ENCODE measurements at places on chromosomes 12 and 14.

GRCh38 chr14:55347040-55347439 lies 64.6 kb downstream of the ATG14 start:
- no peak for DNase-seq

- DNase-seq: no peak
Measured at GRCh38 chr12:108093209-108093608, 35.9 kb upstream of the WSCD2 start.

DNA sequence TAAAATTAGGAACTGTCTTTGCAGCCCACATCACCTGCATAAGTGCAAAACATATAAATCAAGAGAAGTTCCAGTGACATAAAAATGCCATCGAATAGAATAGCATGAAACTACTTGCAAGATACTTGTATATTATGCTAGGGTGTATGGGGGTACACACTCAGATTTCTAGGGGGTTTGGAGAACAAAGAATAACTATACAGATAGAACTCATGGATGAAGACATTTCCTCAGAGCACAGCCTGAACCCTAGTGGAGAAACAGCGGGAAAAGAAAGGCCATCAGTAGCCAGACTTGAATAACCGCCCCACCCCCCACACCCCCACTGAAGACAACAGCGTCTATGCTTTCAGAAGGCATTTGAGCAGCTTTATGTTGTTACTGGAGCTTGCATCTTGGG lies 425.8 kb downstream of the NPAS3 start:
- no peak for DNase-seq

DNA sequence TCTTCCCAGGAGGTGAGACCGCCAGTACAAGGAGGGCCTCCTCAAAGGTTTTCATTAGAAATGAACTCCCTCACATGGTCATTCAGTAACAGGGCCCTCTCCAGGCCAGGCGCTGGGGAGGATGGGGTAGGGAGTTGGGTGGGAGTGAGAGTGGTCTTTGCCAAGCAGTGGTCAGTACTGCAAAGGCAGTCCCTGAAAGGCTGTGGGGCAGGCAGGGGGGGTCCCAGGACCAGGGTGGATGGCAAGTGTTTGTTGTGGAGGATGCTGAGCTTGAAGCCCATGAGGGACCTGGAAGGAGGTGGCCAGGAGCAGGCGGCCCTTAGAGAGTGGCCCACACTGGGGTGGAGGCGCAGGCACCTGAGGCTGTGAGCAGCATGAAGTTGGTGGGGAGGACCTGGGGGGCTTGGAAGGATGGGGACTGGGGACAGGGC lies 26.1 kb downstream of the CEP170B start:
- no peak for DNase-seq

DNA sequence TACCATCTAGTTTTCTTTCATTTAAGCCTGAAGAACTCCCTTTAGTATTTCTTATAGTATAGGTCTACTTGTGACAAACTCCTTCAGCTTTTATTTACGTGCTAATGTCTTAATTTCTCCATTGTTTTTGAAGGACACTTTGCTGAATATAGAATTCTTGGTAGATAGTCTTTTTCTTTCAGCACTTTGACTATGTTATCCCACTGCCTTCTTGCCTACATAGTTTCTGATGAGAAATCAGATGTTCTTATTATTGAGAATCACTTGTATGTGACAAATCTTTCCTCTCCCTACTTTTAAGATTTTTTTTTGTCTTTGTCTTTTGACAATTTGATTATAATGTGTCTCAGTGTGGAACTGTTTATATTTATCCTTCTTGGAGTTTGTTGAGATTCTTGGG lies 5.1 kb upstream of the MIS18BP1 start:
- DNase-seq: no peak

- no peak for DNase-seq
Measured at GRCh38 chr14:77268989-77269600, 1.9 kb downstream of the NGB start.

GRCh38 chr12:15827136-15827535 lies 37.9 kb upstream of the EPS8 start:
- DNase-seq: no peak

GRCh38 chr14:102280376-102280962 lies 24.5 kb downstream of the MOK start:
- no peak for DNase-seq

DNA sequence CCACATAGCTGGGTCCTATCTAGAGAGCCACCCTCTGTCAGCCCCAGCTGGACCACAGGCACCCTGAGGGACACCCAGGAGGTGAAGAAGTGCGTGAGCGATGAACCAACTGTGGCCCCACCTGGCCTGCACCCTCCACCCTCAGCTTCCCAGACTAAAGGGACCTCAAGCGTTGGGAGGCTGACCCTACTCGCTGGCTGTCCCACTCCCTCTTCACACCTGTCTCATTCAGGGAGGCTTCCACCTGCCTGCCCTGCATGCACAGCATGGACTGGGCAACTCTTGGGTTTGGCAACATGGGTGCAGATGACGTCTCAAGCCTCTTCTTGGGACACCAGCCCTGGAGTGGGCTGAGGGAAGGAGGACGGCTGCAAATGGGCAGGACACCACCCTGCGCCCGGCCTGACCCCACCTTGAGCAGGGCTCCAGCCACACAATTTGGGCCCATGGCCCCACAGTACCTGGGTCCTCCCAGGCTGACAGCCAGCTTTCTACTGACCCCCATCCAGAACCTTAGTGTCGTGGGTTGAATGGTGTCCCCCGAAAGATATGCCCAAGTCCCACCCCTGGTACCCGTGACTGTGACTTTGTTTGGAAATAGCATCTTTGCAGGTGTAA lies 2.1 kb downstream of the TMEM179 start:
- DNase-seq: no peak

GRCh38 chr12:89514751-89515150 lies 9.8 kb downstream of the GALNT4 start:
- DNase-seq: no peak

DNA sequence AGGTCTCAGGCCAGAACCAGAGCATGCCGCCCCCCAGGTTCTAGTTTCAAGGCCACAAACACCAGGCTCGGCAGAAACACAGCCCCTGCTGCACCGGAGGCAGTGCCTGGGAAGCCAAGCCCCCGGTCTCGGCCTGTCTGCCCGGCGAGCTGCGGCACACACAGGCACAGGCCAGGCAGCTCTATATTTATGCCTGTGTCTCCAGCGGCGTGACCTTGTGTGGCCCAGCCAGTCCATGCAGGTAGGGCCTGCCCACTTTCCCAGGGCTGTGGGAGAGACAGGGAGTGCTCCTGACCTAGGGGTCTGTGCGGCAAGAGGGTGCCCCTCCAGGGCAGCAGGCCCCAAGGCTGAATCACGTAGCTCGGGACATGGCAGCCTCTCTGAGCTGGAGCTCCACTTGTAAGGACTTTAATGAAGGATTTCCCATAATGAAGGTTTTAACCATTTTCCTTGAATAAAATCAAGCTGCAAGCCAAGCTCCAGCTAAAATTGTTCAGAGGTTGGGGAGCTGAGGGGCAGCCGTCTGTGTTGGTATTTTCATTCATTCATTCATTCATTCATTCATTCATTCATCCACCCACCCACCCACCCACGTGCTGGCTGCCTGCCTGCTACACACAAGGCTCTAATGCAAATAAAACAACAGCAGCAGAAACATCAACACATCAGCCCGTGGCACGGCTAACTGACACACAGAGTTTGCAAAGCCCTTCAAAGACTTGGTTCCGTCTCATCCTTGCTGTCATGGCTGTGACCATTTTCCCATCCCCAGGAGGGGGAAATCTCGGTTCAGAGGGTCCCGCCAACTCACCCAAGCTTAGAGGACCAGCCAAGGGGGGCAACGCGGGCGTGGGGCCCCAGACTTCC lies 92.0 kb downstream of the RFLNA start:
- no peak for DNase-seq

DNA sequence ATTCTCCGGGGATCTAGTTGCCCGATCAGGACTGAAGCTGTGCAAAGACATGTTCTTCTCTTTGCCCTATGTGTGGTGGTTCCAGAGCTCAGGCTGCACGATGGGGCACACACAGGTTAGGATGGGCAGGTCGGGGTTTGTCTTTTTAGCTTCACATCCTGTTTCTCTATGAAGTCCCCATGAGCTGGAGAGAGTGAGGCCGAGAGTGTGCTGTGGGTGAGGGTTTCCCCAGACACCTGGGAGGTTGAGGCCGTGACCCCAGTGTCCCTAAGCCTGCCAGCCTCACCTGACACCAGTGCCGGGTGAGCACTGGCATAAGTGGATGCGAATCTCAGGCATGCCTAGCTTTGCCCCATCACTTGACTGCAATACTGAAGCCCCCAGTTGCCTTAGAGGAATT lies 32.9 kb upstream of the IGF1 start:
- DNase-seq: no peak

- no peak for DNase-seq
Measured at GRCh38 chr14:101481557-101481956, 79.7 kb upstream of the DIO3 start.

GRCh38 chr12:10121278-10121677 lies 8.7 kb downstream of the CLEC7A start:
- no peak for DNase-seq

GRCh38 chr12:14564336-14564959 lies 3.2 kb downstream of the PLBD1 start:
- no peak for DNase-seq

GRCh38 chr14:20376071-20376588 lies 32.7 kb downstream of the PARP2 start:
- DNase-seq: no peak

- no peak for DNase-seq
Measured at GRCh38 chr12:118480235-118480634, 103.9 kb downstream of the SUDS3 start.

GRCh38 chr14:22767323-22767589 lies 768 bp downstream of the OXA1L start:
- no peak for DNase-seq

DNA sequence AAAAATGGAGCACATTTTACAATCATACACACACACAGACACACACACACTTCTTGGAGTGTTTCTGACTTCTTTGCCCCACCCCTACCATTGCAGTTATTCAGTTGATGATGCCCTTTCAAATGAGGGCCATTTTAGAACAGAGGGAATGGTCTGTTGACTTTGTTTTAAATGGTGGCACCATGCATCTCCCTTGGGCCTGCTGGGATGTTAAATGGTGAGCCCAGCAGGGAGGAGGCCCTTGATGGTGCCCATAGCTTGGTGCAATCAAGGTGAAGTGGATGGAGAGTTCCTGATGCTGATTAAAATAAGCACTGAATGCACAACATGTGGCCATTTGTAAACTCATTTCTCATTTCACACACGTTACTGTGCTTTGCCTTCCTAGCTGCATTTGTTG lies 13.3 kb downstream of the C12orf75 start:
- DNase-seq: no peak

DNA sequence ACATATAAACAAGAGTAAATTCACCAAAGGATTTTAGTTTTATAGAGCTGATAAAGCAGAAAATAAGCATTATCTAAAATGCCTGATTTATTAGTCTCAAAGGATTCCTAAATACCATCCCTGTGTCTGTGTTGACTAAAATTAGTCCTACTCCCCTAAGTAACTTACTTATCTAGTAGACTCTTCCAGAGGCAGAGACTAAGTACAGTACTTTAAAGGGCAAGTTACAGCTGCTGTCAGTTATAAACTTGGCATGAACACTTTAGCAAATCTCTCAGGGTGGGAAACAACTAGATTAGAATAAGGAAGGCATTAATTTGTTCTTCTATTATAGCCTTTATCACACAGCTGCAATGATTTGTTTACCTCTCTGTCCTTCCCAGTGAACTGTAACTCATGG lies 46.0 kb downstream of the ATP2B1 start:
- no peak for DNase-seq

GRCh38 chr14:21215130-21215878 lies 53.9 kb downstream of the HNRNPC start:
- no peak for DNase-seq

DNA sequence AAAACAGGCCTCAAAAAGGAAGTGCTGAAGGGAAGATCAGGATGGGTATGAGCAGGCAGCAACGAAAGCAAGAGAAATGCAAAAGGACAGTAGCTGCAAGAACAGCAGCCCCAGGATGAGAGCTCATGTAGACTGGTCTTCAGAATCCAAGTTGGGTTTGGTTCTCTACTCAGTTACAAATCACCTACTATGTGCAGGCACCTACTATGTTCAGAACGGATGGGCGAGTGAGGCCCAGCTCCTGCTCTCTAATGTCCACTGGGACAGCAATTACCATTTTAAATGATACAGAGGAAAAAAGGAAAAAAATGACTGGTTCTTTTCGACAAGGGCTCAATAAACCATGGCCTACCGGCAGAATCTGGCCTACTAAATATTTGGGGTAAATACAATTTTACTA lies 88.5 kb downstream of the RBM19 start:
- DNase-seq: no peak

GRCh38 chr14:65334765-65335410 lies 77.6 kb upstream of the FUT8 start:
- no peak for DNase-seq

GRCh38 chr14:29684926-29685325 lies 242.7 kb downstream of the PRKD1 start:
- DNase-seq: no peak

DNA sequence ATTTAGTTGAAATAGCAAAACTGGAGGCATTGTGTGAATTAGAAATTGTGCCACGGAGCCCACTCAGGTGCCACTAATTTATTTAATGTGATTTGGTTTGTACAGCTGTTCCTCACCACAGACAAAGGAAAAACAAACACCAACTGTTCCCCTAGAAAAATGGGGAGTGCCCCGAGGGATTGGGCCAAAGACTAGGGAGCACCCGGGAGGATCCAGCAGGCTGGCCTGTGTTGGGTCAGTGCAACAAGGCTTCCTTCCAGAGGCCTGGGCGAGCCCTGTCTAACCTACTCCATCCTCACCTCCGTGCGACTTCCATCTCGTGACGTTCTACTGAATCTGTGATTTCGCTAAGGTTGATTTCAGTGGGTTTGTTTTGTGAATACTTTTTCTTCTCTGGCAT lies 206.2 kb downstream of the CHST11 start:
- DNase-seq: no peak

DNA sequence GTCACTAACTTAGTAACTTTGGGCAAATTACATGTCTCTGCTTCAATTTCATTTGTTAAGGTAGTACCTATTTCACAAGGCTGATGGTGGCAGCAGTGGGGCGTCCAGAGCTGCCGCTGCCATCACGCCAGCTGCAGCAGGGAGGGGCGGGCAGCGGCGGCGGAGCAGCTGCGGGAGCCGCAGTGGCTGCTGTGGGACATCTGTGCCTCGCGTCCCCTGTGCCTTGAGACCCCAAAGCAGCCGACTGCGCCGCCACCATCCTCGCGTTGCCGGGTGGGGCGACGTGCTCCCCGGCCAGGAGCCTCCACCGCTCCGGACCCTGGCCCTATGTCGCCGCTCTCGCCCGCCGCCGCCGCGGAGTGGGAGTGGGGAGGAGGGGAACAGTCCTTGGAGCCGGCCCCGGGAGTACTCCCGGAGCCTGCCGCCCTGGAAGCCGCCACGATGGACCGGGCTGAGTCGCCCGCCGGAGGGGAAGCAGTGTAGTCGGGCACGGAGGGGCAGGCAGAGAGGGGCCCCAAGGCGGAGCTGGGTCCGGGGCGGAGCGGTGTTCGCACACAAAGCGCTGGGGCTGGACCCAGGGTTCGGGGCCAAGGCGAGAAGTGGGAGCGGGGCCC lies 51.4 kb downstream of the A2M start:
- DNase-seq: peak; percentile 54

DNA sequence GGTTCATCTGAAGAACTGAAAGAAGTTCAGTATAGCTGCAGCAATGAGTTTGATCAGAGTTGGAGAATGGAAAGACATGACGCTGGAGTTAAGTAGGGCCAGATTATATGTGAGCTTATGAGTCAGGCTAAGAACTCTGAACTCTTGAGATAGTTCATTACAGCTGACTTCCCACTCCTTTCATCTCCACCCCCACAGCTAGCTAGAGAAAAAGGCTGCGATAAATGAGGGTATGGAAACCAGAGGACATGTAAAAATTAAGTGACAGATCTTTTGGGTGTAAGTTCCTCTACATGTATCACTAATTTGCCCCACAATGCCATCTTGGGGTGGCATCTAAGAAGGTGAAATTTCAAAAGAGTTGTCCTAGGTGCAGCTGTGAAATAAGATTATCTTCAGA lies 28.6 kb downstream of the PYM1 start:
- DNase-seq: no peak

All from GM12891 (cell line).